Kidney (tissue), 22 donors: ENCODE measurements at places on chromosomes 6 and 20. TPM values are rescaled to one million over a fixed set of nuclear protein-coding genes. Genes with fewer than 3 reads are reported as not detected.
A peak's percentile ranks its signal among the peaks of the same experiment; 100 is the strongest.

DNA sequence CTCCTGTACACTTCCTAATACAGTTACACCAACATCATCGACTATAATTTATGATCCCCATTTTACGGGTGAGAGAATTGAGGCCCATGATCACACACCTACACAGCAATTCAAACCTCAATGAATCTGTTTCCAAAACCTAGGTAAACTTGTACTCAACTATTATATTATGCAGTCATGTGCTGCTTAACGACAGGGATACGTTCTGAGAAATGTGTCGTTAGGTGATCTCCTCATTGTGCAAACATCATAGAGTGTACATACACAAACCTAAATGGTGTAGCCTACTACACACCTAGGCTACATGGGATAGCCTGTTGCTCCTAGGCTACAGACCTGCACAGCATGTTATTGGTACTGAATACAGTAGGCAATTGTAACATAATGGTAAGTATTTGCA, 385.6 kb downstream of the ARHGAP18 start:
- no peaks in the 10 kb centered on the region for H3K4me1 ChIP-seq
- DNase-seq = no peak
- no peaks in the 10 kb centered on the region for H3K36me3 ChIP-seq
- no peak overlapping the region for H3K4me3 ChIP-seq
- no peak overlapping the region for H3K27ac ChIP-seq

DNA sequence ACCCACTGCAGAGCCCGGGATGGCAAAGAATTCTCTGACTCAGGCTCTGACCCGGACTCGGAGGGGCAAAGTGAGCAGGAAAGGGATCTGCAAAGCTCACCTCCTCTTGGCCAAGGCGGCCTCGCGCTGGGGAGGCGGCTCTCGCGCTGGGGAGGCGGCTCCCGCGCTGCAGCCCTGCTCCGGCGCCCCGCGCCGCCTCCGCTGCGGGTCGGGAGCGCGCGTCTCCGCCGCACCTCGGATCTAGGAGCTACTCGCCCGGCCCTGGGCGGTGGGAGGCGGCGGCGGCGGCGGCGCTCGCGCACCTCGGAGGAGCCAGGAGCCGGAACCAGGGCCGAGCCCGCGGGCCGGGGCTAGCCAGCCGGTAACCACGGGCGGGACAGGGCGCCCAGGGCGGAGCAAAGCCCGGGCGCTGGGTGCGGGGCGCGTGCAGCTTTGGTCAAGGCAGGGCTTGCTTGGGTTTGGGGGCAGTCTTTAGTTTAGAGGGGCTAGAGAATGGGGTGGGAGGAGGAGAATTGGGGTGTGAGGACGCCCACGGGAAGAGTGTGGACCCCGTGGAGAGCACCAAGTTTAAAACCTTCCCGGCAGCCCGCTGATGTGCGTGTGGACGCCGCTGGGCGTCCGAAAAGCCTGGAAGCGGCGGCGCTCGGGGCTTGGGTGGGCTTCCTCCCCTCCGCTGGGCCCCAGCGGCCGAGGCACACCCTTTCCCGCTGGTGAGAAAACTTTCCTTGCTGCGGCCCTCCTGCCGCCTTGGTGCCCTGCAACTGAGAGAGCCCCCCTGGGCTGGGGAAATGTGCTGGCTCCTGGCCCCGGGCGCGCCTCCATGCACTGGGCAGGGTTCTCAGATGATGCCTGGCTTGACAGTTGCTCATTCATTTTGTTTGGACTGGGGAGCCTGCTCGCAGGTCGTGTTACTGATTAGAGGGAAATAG, at the start of gene MRAP2:
TSS of gene MRAP2 (plus strand) at position 250 of the 929 bp plus-strand sequence. CDS start 21,547 bp downstream, outside the sequence.
- H3K27me3 ChIP-seq = no peaks in the 10 kb centered on the region
- peak within 1 kb of the TSS; percentile 54 for H3K4me3 ChIP-seq
- no peaks in the 10 kb centered on the region for H3K36me3 ChIP-seq

- no peaks in the 10 kb centered on the region for H3K36me3 ChIP-seq
- no peaks in the 10 kb centered on the region for H3K27me3 ChIP-seq
- no peak overlapping the region for H3K4me3 ChIP-seq
- DNase-seq = no peak
- peaks cover 31% of the 10 kb centered on the region for H3K4me1 ChIP-seq
- H3K27ac ChIP-seq = peak overlapping the region; percentile 80
Observed at GRCh38 chr6:36822506-36823269, 16.6 kb downstream of the CPNE5 start.

DNA sequence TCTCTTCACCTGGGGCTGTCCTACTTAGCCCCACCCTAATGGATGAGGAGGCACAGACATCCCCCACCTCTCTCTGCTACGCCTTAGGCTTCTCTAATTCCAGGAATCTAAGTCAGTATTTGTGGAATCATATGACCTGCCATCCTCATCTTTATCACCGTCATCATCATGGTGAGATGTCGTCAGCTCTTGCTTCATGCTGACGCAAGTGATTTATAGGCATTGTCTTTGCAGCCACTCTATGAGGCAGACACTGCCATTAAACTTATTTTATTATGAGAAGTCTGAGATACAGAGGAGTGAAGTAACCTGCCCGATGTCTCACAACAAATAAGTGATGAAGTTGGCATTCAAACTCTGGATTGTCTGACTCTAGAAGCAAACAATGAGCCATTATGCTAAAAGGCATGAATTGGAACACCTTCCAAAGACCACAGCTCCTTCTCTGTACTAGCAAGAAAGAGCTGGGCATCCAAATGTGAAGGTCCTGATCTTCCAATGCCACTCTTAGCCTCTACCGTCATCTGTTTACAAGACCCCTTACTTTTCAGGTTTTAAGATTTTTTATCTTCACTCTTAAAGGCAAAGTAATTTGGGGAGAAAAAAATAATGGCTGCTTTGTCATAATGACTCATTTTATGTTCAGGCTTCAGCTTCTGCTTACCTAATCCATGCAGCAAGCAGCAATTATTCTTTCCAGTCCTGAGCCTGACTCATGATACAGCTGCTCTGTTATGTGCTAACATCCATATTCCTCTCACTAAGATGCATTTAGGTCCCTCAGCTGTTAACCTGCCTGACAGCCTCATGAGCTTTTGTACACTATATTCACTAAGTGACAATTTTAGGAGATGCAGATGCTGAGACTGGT, 113.7 kb upstream of the BCLAF1 start:
- no peaks in the 10 kb centered on the region for H3K36me3 ChIP-seq
- DNase-seq = no peak
- H3K27me3 ChIP-seq = no peaks in the 10 kb centered on the region
- no peak overlapping the region for H3K4me3 ChIP-seq
- H3K4me1 ChIP-seq = no peaks in the 10 kb centered on the region

- no peaks in the 10 kb centered on the region for H3K4me1 ChIP-seq
- no peak overlapping the region for H3K4me3 ChIP-seq
- no peaks in the 10 kb centered on the region for H3K36me3 ChIP-seq
- DNase-seq = no peak
- H3K27ac ChIP-seq = no peak overlapping the region
Observed at GRCh38 chr6:4644996-4645395, 131.2 kb upstream of the CDYL start.

- no peak overlapping the region for H3K4me3 ChIP-seq
- no peaks in the 10 kb centered on the region for H3K27me3 ChIP-seq
- H3K27ac ChIP-seq = peak overlapping the region; percentile 54
- H3K4me1 ChIP-seq = no peaks in the 10 kb centered on the region
Observed at GRCh38 chr20:62875419-62876361, 14.1 kb upstream of the TCFL5 start.

- no peaks in the 10 kb centered on the region for H3K36me3 ChIP-seq
- peak overlapping the region; percentile 92 for H3K4me3 ChIP-seq
- no peaks in the 10 kb centered on the region for H3K27me3 ChIP-seq
Observed at GRCh38 chr6:30325150-30325872, 1.4 kb upstream of the TRIM39 start.

DNA sequence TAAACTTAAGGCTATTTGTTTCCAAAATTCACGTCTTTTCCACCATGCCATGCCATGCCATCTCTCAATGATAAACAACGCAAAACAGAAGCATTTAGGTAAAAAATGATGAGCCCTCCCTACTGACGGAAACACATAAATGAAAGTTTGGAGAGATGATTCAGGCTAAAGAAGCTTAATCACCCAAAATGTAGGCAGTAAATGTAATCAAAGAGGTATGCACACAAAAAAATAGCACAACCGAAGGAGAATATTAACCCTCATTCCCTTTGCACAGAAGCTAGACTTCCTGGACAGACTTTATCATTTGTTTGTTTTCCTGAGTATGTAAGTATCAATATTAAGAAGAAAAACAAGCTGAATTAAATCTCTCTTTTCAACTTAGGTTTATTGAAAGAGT, 28.8 kb downstream of the DCDC2 start:
- no peak overlapping the region for H3K27ac ChIP-seq
- DNase-seq = no peak
- H3K4me1 ChIP-seq = no peaks in the 10 kb centered on the region
- H3K4me3 ChIP-seq = no peak overlapping the region
- H3K36me3 ChIP-seq = no peaks in the 10 kb centered on the region

DNA sequence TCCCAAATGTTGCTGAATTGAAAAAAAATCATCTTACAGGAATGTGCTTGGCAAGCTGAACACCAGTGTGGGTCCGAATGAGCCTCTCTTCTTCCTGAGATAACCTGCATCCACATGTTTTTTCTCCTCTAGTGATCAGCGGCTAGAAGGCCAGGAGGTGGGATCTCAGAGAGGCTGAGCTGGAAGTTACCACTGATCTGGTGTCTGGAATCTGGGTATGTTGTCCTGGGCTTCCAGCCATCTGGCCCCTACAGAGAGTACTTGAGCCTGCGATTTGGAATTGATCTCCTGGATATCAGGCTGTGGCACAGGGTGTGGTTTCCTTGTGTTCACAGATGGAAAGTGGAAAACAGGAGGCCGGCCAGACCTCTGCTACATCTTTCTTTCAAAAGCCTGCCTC, 35.9 kb downstream of the SULF2 start:
- no peaks in the 10 kb centered on the region for H3K36me3 ChIP-seq
- H3K4me3 ChIP-seq = no peak overlapping the region
- DNase-seq = no peak
- no peaks in the 10 kb centered on the region for H3K27me3 ChIP-seq
- H3K27ac ChIP-seq = no peak overlapping the region

GRCh38 chr20:11261533-11262000, 587.8 kb upstream of the JAG1 start:
- H3K4me1 ChIP-seq = no peaks in the 10 kb centered on the region
- no peaks in the 10 kb centered on the region for H3K36me3 ChIP-seq
- no peak for DNase-seq
- no peak overlapping the region for H3K4me3 ChIP-seq

GRCh38 chr6:36025932-36026327, 1.5 kb upstream of the SLC26A8 start:
- H3K27me3 ChIP-seq = no peaks in the 10 kb centered on the region
- DNase-seq = no peak

- DNase-seq = no peak
- H3K36me3 ChIP-seq = no peaks in the 10 kb centered on the region
- H3K27ac ChIP-seq = no peak overlapping the region
- H3K4me3 ChIP-seq = no peak overlapping the region
- no peaks in the 10 kb centered on the region for H3K27me3 ChIP-seq
Observed at GRCh38 chr6:142459271-142459670, 157.5 kb downstream of the ADGRG6 start.

- peaks cover 22% of the 10 kb centered on the region for H3K27me3 ChIP-seq
- no peak overlapping the region for H3K4me3 ChIP-seq
- no peak for DNase-seq
Observed at GRCh38 chr6:27617700-27618689, 145.1 kb upstream of the ZNF184 start.

DNA sequence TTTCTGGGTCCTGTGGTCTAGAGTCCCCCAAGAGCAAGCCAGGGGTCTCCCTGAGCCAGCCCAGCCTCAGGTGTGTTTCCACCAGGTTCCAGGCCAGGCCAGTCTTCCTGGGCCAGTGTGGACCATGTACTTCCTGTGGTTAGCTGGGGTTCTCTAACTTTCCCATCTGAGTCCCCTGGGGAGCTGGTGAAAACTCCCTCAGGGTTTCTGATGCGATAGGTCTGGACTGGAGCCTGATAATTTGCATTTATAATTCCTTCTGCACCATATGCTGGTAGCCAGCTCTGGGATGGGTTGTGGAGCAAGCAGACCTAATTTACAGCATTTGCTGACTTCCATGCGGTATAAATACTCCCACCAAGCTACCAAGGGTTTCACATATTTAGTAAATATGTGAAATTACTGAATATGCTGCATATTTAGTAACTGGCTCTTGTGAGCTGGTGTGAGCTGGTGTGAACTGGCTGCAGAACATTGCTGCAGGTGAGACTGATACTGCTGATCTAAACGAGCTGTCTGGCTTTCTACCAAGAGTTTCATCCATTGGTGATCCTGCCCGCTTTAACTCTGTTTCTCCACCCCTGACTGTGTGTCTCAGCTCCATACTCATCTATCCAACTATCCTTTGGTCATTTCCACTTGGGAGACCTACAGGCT, 62.6 kb downstream of the RIN2 start:
- no peak overlapping the region for H3K4me3 ChIP-seq
- no peaks in the 10 kb centered on the region for H3K36me3 ChIP-seq
- no peak overlapping the region for H3K27ac ChIP-seq
- H3K27me3 ChIP-seq = no peaks in the 10 kb centered on the region
- no peak for DNase-seq

GRCh38 chr6:116954938-116955337, 77.9 kb downstream of the RFX6 start:
- peak; percentile 54 for DNase-seq
- H3K27me3 ChIP-seq = no peaks in the 10 kb centered on the region
- no peaks in the 10 kb centered on the region for H3K4me1 ChIP-seq
- H3K27ac ChIP-seq = no peak overlapping the region
- no peak overlapping the region for H3K4me3 ChIP-seq
- no peaks in the 10 kb centered on the region for H3K36me3 ChIP-seq

DNA sequence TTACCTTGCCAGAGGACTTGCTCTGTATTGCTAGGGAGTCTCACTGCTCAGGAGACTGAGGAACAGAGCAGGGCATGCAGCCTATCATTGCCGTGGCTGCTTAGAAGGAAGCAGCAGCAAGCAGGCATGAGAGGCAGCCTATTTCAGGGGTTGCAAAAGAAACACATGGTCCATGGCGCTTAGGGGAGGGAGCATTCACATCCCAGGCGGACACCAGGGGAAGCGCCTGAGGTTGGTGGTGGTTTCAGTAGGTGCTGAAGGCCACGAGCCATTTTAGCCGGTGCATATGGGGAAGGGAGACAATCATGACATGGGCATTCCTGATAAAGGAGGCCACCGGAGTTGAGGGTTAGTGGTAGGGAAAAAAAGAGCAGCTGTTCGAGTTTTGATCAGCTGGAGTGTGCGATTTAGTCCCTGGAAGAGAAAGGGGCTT, 20.9 kb downstream of the FARS2 start:
- H3K4me3 ChIP-seq = no peak overlapping the region
- DNase-seq = no peak
- no peaks in the 10 kb centered on the region for H3K36me3 ChIP-seq
- no peak overlapping the region for H3K27ac ChIP-seq

GRCh38 chr20:41173791-41174341, 36.5 kb downstream of the PLCG1 start:
- DNase-seq = no peak
- no peaks in the 10 kb centered on the region for H3K27me3 ChIP-seq
- H3K36me3 ChIP-seq = peaks cover 28% of the 10 kb centered on the region
- no peaks in the 10 kb centered on the region for H3K4me1 ChIP-seq

GRCh38 chr6:111739257-111739696, 133.6 kb upstream of the TRAF3IP2 start:
- H3K27me3 ChIP-seq = no peaks in the 10 kb centered on the region
- no peak overlapping the region for H3K27ac ChIP-seq
- no peaks in the 10 kb centered on the region for H3K36me3 ChIP-seq
- H3K4me3 ChIP-seq = no peak overlapping the region
- peaks cover 6% of the 10 kb centered on the region for H3K4me1 ChIP-seq

The HEY2 gene
- polyA plus RNA-seq = 4.2 TPM

The SMOC2 gene
- polyA plus RNA-seq = 6.5 TPM

The HUS1B gene
- not detected for polyA plus RNA-seq

The SNAP91 gene
- polyA plus RNA-seq = not detected

The SCUBE3 gene
- polyA plus RNA-seq = 2.5 TPM

The ANKRD66 gene
- polyA plus RNA-seq = not detected

The MRPL14 gene
- 71.5 TPM for polyA plus RNA-seq

The SPEF1 gene
- polyA plus RNA-seq = 3.8 TPM

The SIGLEC1 gene
- 2.4 TPM for polyA plus RNA-seq

The RAET1L gene
- polyA plus RNA-seq = not detected
